ENCODE measurements at places on chromosomes 13 and 19. TPM values are rescaled to one million over a fixed set of nuclear protein-coding genes. Genes with fewer than 3 reads are reported as not detected.

GRCh38 chr19:2207991-2208860, 27.9 kb downstream of the PLEKHJ1 start:
- H3K4me1 ChIP-seq, result no peaks in the 10 kb centered on the region
- no peak for DNase-seq
- no peak overlapping the region for H3K27ac ChIP-seq
- H3K4me3 ChIP-seq, result no peak overlapping the region

GRCh38 chr13:45280011-45280410, 61.0 kb downstream of the TPT1 start:
- H3K27me3 ChIP-seq, result no peaks in the 10 kb centered on the region
- no peak overlapping the region for H3K4me3 ChIP-seq
- no peak for DNase-seq
- H3K27ac ChIP-seq, result no peak overlapping the region
- H3K4me1 ChIP-seq, result no peaks in the 10 kb centered on the region
- peaks cover 3% of the 10 kb centered on the region for H3K36me3 ChIP-seq

DNA sequence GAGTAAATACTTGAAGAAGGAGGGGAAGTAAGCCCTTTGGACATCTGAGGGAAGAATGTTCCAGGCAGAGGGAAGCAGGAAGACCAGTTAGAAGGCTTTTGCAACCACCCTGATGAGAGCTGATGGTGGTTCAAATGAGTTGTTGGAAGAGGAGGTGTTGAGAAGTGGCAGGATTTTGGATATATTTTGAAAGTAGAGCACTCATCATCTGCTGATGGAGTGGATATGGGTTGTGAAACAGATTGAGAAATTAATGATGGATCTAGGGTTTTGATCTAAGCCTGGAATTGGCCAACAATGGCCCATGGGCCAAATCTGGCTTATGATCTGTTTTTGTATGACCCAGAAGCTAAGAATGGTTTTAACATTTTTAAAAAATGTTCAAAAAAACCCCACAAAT, 230.7 kb downstream of the NDFIP2 start:
- no peaks in the 10 kb centered on the region for H3K4me1 ChIP-seq
- H3K27ac ChIP-seq, result no peak overlapping the region
- no peak for DNase-seq
- H3K27me3 ChIP-seq, result no peaks in the 10 kb centered on the region

- H3K27ac ChIP-seq, result no peak overlapping the region
- H3K27me3 ChIP-seq, result no peaks in the 10 kb centered on the region
- no peak for DNase-seq
- no peak overlapping the region for H3K4me3 ChIP-seq
- H3K4me1 ChIP-seq, result no peaks in the 10 kb centered on the region
- H3K36me3 ChIP-seq, result no peaks in the 10 kb centered on the region
Measured at GRCh38 chr13:73136776-73137175, 78.0 kb downstream of the KLF5 start.

DNA sequence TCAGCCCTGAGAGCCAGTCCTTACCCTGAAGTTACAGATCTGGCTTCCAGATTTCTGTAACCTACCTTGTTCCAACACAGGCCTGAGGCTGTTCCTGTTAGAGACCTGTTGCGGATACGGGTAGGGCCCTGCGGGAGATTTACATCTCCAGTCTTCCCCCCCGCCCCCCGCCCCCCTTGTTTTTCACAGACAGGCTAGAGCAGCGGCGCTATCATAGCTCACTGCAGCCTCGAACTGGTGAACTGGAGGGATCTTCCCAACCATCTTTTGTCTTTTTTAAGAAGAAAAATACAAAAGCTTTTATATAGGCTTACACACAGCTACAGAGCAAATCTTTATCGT, 10.6 kb upstream of the CEACAM21 start:
- H3K36me3 ChIP-seq, result no peaks in the 10 kb centered on the region
- no peak overlapping the region for H3K4me3 ChIP-seq
- peak; percentile 47 for DNase-seq
- H3K27ac ChIP-seq, result peak overlapping the region; percentile 63

- H3K27me3 ChIP-seq, result no peaks in the 10 kb centered on the region
- no peaks in the 10 kb centered on the region for H3K36me3 ChIP-seq
- no peak overlapping the region for H3K27ac ChIP-seq
- H3K4me3 ChIP-seq, result no peak overlapping the region
- H3K4me1 ChIP-seq, result peaks cover 7% of the 10 kb centered on the region
Measured at GRCh38 chr13:42996584-42996983, 4.5 kb upstream of the EPSTI1 start.

GRCh38 chr13:24675806-24676570, 4.2 kb upstream of the ATP12A start:
- H3K27ac ChIP-seq, result no peak overlapping the region
- H3K36me3 ChIP-seq, result no peaks in the 10 kb centered on the region
- H3K4me3 ChIP-seq, result no peak overlapping the region
- no peak for DNase-seq
- H3K27me3 ChIP-seq, result peaks cover 4% of the 10 kb centered on the region

- no peak overlapping the region for H3K27ac ChIP-seq
- no peaks in the 10 kb centered on the region for H3K27me3 ChIP-seq
- no peak for DNase-seq
- no peaks in the 10 kb centered on the region for H3K36me3 ChIP-seq
- H3K4me3 ChIP-seq, result no peak overlapping the region
Measured at GRCh38 chr19:46573679-46574498, 27.2 kb upstream of the CALM3 start.

DNA sequence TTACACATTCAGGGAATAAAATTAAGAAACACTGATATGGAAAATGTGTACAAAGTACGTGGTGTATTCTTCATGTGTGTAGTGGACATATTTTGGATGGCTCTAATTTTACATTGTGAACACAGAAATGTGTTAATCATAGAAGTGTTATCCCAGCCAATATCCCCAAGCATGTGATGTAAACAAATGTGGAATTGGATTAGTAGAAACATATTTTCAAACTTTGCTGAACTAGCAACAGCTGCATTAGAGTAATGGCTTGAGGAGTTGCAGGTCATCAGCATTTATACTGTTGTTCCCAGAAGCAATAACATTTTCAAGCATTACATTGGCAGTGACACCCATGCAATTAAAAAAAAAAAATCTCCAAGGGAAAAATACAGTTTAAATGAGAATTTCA, 600.6 kb downstream of the SLITRK1 start:
- H3K4me1 ChIP-seq, result no peaks in the 10 kb centered on the region
- no peaks in the 10 kb centered on the region for H3K27me3 ChIP-seq
- H3K36me3 ChIP-seq, result no peaks in the 10 kb centered on the region

- peaks cover 39% of the 10 kb centered on the region for H3K27me3 ChIP-seq
- H3K36me3 ChIP-seq, result no peaks in the 10 kb centered on the region
- H3K4me3 ChIP-seq, result no peak overlapping the region
- DNase-seq, result no peak
Measured at GRCh38 chr19:10294368-10294697, 4.6 kb downstream of the ICAM5 start.

DNA sequence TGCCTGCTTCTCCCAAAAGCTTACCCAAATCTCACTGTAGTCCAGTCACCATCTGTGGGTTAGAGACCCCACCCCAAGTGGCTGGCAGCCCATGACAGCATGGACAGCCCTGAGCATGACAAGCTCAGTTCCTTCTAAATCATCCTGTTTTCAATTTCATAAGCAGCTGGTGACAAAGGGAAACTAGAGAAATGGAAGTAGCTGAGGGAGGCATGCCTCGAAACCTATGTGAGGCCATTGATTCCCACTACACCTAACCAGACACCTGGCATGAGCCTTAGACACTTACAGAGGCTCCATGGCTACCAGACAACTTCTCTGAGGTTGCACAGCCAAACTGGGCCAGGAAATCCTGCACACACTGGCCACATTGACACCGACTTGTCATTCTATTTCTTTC, 56.2 kb downstream of the ABCC4 start:
- no peaks in the 10 kb centered on the region for H3K4me1 ChIP-seq
- no peaks in the 10 kb centered on the region for H3K27me3 ChIP-seq
- no peak overlapping the region for H3K27ac ChIP-seq
- no peak overlapping the region for H3K4me3 ChIP-seq
- no peak for DNase-seq

DNA sequence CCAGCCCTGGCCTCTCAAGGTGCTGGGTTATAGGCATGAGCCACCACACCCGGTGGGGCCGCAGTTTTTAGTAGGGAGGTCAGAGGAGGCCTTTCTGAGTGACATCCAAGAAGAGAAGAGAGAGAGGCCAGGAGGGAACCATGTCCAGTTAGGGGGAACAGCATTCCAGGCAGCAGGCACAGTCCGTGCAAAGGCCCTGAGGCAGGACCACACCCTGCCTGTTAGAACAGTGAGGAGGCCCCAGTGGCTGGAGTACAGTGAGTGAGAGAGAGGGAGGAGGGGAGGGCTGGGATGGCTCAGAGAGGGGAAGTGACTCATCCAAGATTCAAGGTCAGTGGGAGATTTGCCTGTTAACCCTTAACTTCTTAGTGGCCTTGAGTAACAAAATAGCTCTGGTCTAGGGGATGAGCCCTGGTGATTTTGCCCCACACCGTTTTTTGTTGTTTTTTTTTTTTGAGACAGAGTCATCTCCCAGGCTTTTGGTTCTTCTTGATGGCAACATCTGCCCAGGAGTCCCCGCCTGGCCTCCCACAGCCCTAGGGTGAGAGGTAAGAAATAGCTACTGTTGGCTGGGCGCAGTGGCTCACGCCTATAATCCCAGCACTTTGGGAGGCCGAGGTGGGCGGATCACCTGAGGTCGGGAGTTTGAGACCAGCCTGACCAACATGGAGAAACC, 2.7 kb upstream of the PLIN3 start:
- no peak overlapping the region for H3K4me3 ChIP-seq
- H3K27ac ChIP-seq, result no peak overlapping the region
- H3K36me3 ChIP-seq, result no peaks in the 10 kb centered on the region

- DNase-seq, result no peak
- no peak overlapping the region for H3K4me3 ChIP-seq
- H3K27me3 ChIP-seq, result no peaks in the 10 kb centered on the region
- H3K27ac ChIP-seq, result no peak overlapping the region
Measured at GRCh38 chr19:21133633-21134032, 8.2 kb upstream of the ZNF431 start.

DNA sequence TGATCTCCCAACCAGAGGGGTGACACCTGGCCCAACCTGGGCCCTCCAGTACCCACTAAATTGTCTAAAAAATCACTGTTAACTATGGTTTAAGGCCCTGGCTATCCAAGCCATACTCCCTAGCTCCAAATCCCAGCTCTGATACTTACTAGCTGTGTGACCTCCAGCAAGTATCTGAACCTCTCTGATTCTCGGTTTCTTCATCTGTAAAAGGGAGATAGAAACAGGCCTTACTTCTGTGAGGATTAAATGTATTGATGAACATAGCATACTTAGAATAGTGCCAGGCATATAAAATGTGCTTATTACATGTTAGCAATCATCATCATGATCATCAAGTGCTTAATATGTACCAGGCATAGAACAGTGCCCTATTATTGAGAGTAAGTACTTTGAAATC, 4.7 kb downstream of the LRFN1 start:
- peaks cover 9% of the 10 kb centered on the region for H3K4me1 ChIP-seq
- no peaks in the 10 kb centered on the region for H3K27me3 ChIP-seq
- no peaks in the 10 kb centered on the region for H3K36me3 ChIP-seq

DNA sequence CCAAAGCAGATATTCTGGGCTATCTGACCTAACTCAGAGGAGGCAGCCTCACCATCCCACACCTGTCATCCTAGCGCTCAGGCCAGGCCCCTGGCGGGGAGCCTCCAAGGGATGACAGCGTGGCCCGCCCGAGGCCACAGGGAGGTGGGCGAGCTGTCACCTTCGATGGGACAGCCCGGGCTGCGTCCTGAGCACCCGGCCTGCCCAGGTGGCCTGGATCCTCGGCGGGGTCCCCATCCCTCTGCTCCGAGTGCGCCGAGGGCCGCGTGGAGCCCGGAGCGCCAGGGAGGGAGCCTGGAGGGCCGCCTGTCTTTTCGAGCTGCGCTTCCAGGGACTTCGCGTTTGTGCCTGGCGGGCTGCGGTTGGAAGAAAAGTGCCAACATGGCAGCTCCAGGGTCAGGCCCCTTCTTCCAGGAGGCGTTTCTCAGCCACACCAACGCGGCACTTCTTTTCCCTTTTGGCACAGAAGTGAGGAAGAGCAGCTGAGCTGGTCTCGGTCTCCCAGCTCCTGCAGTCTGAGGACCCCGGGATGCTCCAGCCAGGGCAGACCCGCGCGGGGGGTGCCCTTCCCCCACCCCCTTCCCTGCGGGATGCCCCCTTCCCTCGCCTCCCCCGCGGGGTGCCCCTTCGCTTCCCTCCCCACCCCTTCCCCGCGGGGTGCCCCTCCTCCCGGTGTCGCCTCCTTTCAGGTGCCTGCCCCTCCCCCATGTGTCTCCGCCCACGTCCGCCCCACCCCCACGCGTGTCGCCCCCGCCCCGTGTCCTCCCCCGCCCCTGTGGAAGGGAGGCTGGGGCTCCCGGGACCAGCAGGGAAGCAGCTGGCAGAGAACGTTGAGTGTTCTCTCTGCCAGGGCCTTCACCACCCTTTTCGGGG, 42.3 kb downstream of the GJA3 start:
- H3K4me1 ChIP-seq, result no peaks in the 10 kb centered on the region
- H3K27me3 ChIP-seq, result no peaks in the 10 kb centered on the region
- H3K36me3 ChIP-seq, result no peaks in the 10 kb centered on the region
- H3K27ac ChIP-seq, result peak overlapping the region; percentile 67
- peak overlapping the region; percentile 71 for H3K4me3 ChIP-seq

DNA sequence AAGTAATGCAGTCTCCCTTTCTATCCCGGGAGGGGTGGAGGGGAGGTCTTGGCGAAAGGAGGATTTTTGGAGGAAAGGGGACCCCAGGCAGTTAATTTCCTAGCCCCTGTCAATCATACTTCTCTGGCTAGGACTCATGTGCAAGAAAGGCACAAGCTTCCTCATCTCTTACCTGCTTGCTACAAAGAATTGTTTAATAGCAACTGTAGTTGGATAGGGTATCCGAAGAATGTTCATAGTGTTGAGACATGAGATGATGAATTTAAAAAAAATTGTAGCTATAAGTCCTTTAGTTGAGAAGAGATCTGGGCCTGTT, 525 bp downstream of the BORA start:
- peak overlapping the region; percentile 72 for H3K27ac ChIP-seq
- H3K4me1 ChIP-seq, result peaks cover 23% of the 10 kb centered on the region
- peak overlapping the region; percentile 93 for H3K4me3 ChIP-seq
- DNase-seq, result no peak

- no peak for DNase-seq
- no peak overlapping the region for H3K27ac ChIP-seq
- no peaks in the 10 kb centered on the region for H3K4me1 ChIP-seq
Measured at GRCh38 chr13:88887045-88887662, 1216.0 kb downstream of the SLITRK5 start.

DNA sequence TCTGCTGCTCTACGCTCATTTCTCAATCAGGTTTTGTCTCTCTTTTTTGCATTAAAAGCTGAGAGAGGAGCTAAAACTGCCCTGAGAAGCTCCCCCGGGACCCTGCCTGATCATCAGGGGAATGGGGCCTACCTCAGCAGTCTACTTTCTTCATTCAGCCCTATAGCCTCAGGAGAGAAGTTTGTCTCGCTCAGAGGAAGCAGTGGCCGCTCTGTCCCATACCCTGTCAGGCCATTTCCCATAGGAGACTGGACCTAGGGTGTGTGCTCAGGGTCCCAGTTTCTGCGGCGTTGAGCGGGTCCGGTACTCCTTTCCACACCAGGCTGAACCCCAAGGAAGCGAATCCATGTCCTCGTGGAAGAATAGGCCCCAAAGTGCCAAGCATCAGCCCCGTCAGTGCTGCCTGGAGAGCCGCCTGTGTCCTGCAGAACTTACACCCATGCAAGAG, 21.7 kb downstream of the UBE2L5 start:
- H3K36me3 ChIP-seq, result no peaks in the 10 kb centered on the region
- peaks cover 11% of the 10 kb centered on the region for H3K4me1 ChIP-seq
- no peak overlapping the region for H3K27ac ChIP-seq
- no peak overlapping the region for H3K4me3 ChIP-seq
- H3K27me3 ChIP-seq, result no peaks in the 10 kb centered on the region
- no peak for DNase-seq

KCNN4 gene
- total RNA-seq, result 18.8 TPM

APOE gene
- total RNA-seq, result 6.4 TPM

ZNF440 gene
- total RNA-seq, result 13.5 TPM

SBK3 gene
- total RNA-seq, result not detected

ZNF223 gene
- total RNA-seq, result 8.7 TPM

GAPDHS gene
- total RNA-seq, result not detected

RAB3A gene
- 5.4 TPM for total RNA-seq
